ENCODE measurements at places on chromosomes 4 and X.

- no peak for DNase-seq
These were observed 14.0 kb downstream of the PF4 start for GRCh38 chr4:73967866-73968265.

DNA sequence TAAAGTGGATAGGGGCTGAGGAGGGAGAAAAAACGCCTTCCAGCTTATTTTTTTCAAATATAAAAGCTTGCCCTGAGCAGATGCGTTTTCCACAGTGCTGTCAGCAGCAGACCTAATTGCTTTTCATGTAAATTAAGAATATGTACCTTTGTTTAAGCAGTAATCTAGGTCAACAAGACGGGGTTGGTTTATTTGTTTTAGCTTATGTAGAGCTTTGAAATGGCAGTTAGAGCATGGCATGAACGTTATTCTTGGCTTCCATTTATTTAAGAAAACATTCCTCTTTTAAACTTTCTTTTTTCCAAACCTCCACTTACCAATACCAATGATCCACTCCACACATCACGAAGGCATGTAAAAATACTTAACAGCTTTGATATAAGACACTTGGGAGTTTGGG lies 220.3 kb upstream of the TENM3 start:
- no peak for DNase-seq

DNA sequence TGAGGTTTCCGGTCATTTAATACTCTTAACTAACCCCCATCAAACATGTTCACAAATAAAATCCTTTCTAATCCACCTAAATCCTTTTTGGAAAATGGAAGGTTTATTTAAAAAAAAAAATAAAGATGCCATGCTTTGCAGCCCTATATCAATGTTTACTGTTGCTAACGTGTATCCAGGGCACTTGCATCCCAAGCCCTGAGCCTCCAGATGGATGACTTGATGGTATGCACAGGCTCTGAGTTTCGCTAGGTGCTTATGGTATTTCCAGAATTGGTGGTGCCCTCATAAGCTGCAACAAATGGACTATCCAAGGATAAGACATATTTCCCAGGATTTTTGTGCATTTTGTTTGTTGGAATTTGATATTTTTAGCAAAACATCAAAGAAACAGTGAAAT lies 257.7 kb downstream of the PRDM5 start:
- DNase-seq = no peak

DNA sequence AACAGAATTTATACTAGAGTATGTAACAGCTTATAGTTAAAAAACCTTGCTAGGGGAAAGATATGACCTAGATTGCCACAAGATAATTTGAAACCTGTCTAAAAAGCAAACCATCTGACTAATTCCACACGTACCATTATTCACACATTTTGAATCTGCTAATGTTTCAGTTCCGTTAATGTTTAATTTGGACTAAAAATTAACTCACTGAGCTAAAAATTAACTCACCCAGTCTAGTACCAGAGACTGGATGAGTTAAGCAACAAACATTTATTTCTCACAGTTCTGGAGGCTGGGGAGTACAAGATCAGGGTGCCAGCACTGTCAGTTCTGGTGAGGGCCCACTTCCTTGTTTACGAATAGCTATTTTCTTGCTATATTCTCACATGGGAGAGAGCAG lies 231.5 kb upstream of the DIAPH2 start:
- no peak for DNase-seq

GRCh38 chr4:236028-236427 lies 69.2 kb downstream of the ZNF732 start:
- DNase-seq = no peak

- no peak for DNase-seq
These were observed 24.3 kb downstream of the LINC00632 start for GRCh38 chrX:140733766-140734342.

- no peak for DNase-seq
These were observed 418.2 kb downstream of the STIM2 start for GRCh38 chr4:27278615-27279375.

- DNase-seq = no peak
These were observed 21.9 kb upstream of the ZNF81 start for GRCh38 chrX:47814851-47815250.

- DNase-seq = no peak
These were observed 426.7 kb downstream of the RPA4 start for GRCh38 chrX:97310373-97310772.

DNA sequence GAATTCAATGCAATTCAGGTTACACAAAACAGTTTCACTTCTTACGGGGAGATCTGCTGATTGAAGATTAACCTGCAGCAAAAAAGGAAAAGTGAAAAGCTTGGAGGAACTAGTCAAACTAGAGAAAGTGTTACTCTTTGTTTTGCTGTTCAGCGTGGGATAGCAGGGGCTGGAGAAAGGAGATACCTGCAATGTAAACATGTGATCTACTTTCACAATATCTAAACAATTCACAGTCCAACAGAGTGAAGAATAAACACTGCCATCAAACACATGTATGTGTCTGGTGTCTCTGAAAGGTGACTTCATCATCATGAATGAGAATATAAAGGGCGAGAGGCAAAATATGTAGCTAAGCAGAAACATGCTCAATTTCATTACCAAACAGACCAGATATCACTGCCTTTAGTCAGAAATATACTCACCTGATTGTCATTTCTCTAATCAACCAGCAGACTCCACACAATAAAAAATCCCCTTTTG lies 26.4 kb downstream of the NIPAL1 start:
- no peak for DNase-seq

DNA sequence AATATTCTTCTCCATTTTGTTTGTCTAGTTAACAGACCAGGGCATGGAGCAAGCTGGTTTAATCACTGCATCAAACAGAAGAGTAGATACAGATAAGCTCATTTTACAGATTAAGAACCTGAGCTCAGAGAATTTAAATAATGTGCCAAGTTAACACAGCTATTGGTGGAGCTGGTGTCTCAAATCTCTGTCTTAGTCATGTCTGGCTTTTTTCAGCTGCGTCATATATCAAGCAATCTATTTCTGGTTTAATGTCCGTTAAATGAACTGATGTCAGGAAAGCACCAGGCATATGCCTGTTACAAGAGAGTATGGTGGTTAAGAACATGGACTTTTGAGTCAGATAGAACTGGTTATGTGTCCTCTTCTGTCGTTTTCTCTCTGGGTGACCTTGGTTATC lies 79.8 kb upstream of the ADGRA3 start:
- DNase-seq = no peak

DNA sequence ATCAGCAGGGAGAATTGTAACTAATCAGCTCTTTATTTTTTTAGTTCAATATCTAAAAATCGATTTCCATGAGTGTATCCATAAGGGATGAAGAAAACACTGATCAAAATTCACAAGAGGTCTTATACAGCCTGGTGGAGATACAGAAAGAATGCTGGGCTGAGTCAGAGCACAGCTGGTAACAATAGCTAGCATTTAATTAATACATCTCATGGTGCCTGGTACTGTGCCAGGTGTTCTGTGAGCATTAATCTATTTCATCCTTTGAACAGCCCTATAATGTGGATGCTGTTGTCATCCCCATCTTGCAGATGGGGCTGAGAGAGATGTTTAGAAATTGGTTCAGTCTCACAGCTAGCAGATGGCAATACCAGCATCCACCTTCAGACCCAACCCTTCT lies 250.9 kb upstream of the RPS6KA3 start:
- DNase-seq = no peak

GRCh38 chr4:4425696-4426095 lies 38.8 kb downstream of the NSG1 start:
- no peak for DNase-seq

DNA sequence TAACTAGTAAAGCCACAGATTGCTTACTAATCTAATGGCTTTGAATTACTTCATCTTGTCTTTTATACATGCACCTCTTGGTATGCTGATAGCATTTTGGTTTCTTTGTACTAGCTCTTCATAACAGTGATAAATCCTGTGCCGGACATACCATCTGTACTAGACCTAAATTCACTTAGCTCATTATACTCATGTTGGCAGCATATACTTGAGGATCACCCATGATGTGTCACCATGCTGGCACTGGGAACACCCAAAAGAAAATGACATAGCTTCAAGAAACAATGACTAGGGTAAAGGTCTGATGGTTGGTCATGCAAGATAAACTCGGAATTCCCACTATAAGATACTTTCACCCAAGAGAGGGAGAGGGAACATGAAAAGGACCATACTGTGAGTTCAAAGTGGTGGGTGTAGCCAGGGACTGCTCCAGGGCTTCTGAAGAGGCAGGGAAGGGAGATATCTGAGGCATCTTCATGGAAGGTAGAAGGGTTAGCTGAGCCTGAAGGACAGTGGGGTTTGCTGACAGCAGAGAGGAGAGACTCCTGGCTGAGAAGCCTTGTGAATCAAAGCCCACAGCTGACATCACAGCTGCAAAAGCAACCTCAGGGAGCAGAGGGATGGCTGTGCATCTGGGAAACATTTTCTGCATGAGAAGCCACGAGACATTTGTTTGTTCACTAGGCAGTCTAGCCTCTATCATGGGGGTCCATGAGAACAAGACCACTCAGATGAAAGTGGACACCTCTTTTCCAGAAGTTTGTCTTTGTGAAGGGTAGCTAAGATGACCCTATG lies 314.2 kb downstream of the RAB28 start:
- no peak for DNase-seq

DNA sequence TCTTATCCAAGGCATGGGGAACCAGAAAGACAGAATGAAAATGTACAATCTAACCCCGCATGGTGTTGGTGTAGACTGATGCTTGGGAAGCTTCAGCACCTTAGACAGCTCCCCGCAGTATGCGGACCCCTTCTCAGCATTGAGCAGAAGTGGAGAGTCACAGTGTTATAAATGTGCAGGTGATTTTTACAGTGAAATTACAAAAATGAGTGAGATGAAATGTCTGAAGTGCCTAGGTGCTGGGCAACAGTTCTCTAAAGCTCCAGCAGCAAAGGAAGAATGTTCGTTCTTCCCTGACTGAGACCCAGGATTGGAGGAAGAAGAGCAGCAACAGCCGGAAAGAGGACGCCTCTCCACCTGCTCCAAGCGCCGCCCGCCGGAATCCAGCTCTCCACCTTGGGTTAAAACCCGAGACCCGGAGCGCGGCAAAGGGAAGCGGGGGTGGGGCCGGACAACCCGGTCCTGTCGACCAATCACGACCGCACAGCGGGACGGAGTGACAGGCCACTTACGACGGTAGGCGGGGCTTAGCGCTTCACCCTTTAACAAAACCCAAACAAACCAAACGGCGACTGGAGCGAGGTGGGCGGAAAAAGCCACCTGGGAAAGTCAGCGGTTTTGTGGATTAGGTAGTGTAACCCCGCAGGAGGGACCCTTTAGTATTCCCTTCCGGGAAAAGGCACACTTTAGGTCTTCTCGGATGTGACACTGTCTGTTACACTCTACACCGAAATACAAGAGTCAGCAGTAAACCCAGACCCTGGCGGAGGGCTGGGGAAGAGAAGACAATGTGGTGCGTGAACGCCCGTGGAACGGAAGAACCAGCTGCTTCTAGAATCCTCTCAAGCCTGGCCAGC lies at the start of gene GLRA3:
Gene GLRA3, minus strand, starts transcription at position 403 of the 857 bp plus-strand sequence. CDS start 436 bp downstream, outside the sequence.
- no peak for DNase-seq

GRCh38 chrX:21873063-21873775 lies 17.4 kb downstream of the YY2 start:
- DNase-seq = no peak

GRCh38 chr4:94290245-94290644 lies 52.4 kb downstream of the HPGDS start:
- DNase-seq = no peak

DNA sequence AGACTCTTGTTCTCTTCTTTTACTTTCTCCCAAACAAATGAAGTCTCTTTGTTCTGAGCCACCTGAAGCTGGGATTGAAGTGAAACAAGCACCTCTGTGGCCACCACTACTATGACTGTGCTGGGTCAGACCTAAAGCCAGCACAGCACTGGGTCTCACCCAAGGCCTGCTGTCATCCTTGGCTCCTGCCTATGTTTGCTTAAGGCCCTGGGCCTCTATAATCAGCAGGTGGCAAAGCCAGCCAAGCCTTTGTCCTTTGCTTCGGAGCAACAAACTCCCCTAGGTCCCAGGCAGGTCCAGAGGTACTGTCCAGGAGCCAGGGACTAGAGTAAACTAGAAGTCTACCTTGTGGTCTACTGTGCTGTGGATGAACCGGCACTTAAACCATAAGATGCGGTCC lies 220.6 kb upstream of the ARSJ start:
- DNase-seq = no peak

- DNase-seq = peak; percentile 74
These were observed 6.7 kb upstream of the ART3 start for GRCh38 chr4:76067652-76068286.

GRCh38 chr4:76219299-76220055 lies 5.9 kb upstream of the SCARB2 start:
- DNase-seq = no peak

DNA sequence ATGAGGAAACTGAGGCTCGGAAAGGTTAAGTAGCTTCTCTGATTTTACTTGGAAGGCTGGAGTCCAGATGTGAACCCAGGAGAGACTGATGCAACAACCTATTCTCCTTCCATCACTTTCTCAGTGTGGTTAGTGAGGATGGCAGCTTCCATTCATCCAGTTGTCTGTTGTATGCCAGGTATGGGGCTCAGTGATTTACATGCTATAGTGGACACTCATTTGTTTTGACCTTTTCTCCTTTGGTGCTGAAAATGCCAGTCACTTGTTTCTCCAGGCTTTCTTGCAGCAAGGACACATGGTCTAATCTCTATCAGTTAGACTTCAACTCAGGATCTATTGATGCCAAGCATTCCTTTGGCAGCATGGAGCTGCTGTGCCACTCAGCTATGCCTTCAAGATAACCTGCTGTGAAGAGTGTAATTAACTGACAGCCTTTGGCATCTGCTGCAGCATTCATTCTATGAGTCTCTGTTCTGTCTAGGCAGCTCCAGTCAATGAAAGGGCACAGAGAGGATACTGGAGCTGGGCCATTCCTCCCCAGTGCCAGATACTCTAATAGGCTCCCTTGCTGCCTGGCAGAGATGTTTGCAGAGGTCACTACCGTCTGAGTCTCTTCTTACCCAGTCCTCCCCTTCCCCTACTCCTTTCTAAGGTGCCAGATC lies 11.0 kb upstream of the CWH43 start:
- no peak for DNase-seq

DNA sequence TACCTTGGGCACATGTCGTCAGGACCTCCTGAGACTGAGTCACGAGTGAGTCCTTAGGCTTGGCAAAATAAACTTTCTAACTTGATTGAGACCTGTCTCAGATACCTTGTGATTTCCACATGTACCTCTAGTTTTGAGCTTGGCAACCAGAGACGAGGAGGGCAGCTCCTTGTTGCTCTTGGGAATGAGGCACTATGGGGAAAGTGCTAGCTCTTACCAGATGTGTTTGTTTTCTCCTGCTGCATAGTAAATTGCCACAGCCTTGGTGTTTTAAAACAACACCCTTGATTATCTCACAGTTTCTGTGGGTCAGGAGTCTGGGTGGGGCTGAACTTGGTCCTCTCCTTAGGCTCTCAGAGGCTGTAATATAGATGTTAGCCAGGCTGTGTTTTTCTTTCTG lies 59.1 kb upstream of the MAML3 start:
- DNase-seq = no peak

Data from tibial artery (tissue), 4 donors.